ENCODE measurements at places on chromosomes 6 and 20.

- DNase-seq: no peak
Observed at GRCh38 chr20:50136822-50137599, 16.5 kb downstream of the PEDS1 start.

DNA sequence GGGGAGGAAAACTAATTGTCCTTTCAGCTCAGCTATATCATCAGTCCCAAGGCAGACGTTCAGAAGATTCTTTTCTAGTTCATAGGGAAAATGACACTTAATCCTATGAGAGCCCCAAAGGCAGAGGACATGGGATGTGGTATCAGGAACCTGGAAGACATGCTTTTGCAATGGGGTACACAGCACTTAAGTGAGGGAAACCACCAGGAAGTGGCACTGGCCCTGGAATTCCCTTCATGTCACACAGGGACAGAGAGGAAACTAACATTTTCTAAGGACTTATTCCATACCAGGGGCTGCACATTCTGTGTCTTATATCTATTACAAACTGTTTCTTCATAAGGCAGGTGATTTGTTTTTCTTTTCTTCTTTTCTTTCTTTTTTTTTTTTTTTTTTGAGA is 28.2 kb downstream of the VPS52 start:
- no peak for DNase-seq

GRCh38 chr6:38901802-38902522 is 146.6 kb upstream of the GLP1R start:
- DNase-seq: no peak

DNA sequence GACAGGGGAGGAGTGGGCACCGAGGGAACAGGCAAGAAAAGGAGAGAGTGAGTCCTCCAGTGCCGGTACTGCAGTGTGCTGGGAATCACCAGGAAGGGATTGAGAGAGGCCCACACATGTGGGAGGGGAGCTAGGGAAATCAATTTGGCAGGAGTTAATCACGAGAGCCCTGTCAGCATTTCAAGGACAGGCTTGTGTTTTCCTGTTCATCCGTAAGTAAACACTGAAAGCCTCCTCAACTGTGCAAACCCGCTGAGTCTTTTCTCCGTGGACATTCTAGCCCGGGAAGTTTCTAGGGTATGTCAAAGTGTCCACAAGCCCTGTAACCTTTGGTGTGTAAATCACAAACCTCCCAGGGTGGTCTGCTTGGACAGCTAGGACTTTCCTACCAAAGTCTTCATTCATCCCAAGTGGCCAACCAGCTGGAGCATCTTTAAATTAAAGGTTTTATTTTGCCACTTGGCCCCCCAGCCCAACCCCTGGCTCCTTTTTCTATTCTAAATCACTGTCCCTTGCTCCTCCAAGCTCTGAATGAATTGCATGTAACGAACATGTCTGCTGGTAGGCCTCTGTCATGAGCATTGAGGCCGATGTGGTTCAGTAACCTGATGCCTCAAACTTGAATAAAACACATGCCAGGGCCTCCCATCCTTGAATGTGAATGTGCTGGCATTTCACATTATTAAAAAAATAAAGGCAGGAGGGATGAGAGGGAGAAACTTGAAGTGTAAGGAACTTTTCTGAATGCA is 149.1 kb downstream of the ZNF217 start:
- DNase-seq: no peak

DNA sequence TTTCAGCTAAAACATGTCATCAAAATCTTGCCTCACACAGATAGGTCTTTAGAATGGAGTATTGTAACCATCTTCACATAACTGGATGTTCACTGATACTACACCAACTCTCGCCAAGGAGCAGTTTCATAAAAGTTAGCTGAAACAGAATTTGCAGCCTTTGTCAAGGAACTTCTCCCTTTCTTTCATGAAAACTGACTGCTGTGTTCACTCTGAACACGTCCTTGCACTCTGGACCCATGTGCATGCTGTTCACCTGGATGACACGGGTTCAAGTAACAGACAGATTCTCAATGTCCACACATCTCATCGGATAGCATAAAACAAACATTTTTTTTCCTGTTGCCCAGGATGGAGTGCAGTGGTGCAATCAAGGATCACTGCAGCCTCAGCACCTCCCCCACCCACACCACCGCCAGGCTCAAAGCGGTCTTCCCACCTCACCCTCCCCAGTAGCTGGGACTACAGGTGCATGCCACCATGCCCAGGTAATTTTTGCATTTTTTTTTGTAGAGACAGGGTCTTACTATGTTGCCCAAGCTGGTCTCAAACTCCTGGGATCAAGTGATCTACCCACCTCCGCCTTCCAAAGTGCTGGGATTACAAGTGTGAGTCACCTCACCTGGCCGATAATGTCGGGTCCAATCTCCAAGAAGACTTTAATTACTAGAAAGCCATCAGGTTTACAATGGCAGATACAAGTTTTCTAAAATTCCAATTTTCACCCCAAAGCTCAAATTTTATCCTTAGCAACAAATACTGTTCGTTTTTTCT is 9.4 kb downstream of the DIDO1 start:
- no peak for DNase-seq

DNA sequence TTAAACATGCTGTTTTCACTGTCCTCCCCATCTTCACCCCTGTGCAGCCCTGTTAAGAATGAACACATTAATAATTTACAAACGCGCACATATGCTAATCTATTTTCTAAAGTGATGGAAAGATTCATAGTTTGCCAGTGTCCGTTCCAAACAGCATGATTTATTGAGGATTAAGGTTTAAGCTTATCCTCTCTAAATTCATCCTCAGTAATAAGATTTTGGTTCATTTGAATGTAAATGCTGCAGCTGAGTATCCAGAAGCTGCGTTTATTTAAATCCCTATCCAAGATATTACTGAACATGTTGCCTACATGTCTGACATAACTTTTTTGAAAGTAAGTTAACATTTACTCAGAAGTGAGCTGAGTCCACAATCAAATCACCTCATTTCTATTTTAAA is 42.8 kb upstream of the FAM135A start:
- no peak for DNase-seq

DNA sequence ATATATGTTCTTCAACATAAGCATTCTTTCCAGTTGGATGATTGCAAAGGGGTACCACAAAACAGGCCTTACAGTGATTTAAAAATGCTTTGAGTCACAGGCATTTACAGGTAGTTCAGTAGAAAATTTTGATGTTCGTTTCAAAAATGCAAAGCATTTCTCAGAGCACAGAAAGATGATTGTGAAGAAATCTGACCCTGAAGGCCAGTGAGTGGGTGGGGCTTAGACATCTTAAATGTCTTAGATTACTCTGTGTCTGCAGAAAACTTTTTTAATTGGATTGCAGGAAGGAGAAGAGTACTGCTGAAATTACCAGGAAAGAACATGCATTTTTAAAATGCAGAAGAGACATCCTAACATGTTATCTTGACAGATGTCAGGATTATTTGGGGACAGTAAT is 268.3 kb downstream of the CDKAL1 start:
- no peak for DNase-seq

- no peak for DNase-seq
Observed at GRCh38 chr6:30683183-30683979, 3.1 kb downstream of the PPP1R18 start.

DNA sequence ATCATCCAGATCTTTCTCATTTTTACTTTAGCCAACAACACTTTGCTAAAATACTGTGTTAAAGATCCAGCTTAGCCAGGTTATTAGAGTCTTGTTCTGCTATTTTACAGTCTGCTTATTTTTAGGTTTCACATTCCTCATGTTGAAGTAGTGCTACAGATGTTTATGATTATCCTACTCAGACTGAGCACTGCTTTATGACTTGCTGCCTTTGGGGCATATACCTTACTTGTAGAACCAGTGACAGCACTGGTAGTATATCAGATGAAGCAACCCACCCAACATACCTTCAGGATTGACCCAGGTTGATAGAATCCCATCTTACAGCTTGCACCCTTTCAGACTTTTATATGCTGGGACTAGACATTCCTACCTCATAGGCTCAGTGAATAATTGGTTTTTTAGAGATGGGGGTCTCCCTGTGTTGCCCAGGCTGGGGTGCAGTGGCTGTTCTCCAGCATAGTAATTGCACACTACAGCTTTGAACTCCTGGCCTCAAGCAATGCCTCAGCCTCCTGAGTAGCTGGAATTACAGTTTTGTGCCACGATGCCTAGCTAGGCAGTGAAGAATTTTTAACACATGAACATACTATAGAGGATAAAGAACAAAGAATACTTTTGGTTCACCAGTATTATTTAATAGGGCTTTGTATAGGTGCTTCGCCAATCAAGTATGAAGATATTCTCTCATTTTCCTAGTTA is 63.8 kb upstream of the DYNLRB1 start:
- DNase-seq: no peak
